Hematopoietic multipotent progenitor cell treated with erythropoietin and hydrocortisone succinate and interleukin-3 and kit ligand, for 8 days (in vitro differentiated cells): ENCODE measurements at places on chromosomes 5 and 9.

DNA sequence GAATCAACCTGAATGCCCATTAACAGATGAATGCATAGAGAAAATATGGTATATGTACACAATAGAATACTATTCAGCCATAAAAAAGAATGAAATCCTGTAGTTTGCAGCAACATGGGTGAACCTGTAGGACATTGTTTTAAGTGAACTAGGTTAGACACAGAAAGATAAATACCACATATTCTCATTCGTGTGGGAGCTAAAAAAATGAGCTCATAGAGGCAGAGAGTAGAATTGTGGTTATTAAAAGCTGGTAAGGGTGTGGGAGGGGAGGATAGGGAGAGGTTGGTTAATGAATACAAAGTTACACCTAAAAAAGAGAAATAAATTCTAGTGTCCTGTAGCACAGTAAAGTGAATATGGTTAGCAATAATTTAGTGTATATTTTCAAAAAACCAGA is 23.5 kb downstream of the PTTG1 start:
- no peak for DNase-seq

DNA sequence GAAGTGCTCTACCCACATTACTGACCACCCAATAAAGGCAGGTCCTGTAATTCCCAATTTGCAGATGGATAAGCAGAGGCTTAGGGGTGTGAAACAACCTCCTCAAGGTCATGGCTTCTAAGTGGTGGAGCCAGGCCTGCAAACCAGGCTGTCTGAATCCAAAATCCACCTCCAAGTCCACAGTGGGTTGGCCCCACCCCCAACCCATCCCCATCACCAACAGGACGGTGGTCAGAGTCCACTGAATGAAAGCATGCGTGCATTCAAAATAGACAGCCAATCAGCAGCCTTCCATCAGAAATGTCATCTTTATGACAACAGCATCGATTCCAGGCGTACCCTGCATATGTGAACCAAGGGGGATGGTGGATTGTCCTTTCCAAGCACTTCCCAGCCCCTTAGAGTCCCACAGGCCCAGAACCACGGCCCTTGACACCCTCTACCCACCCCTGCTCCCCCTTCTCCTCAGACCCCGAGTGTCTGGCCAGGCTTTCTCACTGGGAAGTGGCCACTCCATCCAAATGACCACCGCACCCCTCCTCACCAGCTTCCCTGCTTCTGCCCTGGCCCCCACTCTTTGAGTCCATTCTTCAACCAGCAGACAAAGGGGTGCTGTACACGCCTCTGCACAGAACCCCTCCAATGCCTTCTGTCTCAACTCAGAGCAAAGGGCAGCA is 133.1 kb downstream of the KCNIP1 start:
- no peak for DNase-seq

DNA sequence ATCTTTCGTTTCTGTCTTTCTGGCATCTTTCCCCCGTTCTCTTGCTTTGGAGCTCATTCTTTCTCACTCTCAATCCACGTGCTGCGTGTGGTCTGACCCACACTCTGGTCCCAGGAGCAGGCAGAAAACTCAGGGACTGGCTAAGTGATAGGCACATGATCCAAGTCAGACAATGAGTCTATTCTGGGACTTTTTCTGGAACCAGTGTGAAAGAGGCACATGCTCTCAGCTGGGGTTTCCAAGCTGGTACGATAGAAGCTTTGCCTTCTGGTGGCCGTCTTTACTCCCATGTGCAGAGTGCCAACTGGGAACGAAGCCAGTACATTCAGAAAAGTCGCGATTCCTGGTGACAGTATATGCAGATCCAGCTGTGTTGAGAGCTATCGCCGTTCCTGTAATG is 94.4 kb downstream of the PDZD2 start:
- DNase-seq: no peak

- DNase-seq: no peak
These were observed 134.6 kb upstream of the ADRA1B start for GRCh38 chr5:159781626-159782157.

DNA sequence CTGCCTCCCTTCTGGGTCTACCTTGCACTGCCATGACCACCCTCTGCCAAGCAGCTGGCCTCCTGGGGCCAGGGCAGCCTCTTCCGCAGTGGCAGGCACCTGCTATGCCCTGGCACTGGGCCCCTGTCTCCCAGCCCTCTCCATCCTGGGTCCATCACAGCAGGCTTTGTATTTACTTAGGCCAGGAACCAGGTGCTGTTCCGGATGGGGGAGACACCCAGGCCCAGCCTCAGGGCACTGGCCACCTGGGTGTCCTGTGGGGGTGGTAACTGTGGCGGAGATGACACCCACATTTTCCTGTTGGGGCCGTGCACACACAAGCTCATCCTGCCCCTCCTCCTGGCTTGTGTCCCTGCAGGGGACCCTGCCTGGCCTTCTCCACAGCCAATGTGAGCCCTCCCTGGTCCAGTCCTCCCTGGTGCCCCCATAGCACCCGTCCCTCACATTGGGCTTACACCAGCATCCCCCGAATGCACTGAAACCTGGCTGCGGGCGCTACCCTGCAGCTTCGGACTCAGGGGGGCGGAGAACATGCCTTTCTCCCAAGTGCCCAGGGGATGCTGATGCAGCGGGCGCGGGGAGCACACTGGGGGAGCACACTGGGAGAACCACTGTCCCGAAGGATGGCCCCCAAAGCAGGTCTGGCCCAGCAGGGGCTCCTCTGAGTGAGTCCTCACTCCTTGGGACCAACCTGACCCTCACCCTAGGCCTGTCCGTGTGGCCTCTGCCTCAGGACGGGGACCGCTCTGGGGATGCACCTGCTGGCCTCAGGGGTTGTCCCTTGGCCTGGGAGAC is 17.9 kb downstream of the FAM163B start:
- DNase-seq: no peak

- no peak for DNase-seq
These were observed 285.9 kb downstream of the ARHGEF28 start for GRCh38 chr5:73911761-73912393.

DNA sequence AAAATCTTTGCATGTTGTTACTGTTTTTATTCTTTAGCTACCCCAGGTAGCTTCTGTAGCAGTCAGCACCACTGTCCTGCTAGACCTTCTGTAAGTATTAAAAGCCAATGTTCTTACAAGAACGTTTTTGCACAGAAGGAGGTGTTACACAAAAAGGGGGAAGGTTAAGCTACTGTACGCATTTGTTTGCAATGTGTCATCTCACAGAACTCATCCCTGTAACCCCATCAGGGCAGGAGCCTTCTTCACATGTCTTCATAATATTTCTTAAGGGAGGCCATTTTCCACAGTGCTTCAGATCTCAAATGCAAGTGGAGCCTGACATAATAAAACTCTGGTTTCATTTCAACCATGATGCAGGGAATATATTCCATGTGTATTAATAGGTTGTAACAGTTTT is 67.9 kb downstream of the OSMR start:
- DNase-seq: no peak

DNA sequence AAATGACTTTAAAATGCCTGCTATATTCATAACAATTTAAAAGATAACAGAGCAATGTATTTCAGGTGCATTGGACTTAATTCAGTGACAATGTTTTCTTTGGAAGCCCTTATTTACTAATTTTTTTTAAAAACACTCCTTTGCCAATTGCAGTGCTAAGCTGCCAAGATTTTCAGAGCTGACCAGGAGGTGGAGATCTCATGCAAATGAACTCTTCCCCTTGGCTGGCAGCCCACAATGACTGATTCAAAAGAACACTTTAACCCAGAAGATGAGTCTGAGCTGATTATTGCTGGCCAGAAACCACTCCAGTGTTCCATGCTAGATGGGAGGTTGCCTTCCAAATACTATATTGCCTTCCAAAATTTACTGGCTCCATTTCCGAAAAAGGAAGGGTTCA is 128.3 kb upstream of the CCNH start:
- DNase-seq: peak; percentile 28

DNA sequence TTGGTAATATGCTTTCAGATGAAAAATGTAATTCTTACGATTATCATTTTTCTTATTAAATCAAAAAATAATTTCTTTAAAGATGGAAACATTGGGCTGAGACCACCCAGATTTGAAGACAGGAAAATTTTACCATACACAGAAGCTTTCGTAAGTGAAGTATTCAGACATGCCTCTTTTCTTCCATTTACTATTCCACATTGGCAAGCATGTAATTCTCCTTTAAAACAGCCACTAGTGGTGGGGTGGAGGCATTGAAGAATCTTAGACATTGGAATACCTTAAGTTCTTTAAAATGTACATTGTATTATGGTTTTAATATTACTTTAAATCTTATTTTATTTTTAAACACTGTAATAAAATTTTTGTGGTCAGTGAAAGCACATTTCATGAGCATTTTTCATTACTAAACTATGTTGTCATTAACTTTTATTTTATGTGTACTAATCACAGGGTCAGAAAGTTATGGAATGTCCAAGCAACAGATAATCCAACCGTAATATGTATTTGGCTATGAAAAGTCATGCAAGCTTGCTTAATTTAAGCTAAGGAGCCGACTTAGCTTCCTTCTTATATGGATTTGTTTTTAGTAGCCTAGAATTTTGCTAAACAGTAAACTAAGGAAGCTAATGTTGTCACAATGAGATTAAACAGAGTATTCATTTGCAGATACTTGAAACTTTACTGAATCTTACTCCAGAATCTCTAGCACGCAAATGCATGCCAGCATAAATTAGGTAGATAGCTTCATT is 97.4 kb upstream of the ALDH1A1 start:
- no peak for DNase-seq

GRCh38 chr5:133723651-133724366 is 111.5 kb upstream of the FSTL4 start:
- DNase-seq: no peak

- no peak for DNase-seq
These were observed 171.0 kb downstream of the DEPDC1B start for GRCh38 chr5:60529001-60529400.

GRCh38 chr5:83487155-83487554 is 15.6 kb downstream of the VCAN start:
- no peak for DNase-seq

- DNase-seq: no peak
These were observed 720.7 kb downstream of the TLE1 start for GRCh38 chr9:80968611-80969010.

- DNase-seq: no peak
These were observed 22.6 kb downstream of the OTULIN start for GRCh38 chr5:14687023-14687665.

GRCh38 chr5:157740229-157740610 is 3.3 kb upstream of the LSM11 start:
- peak; percentile 51 for DNase-seq

DNA sequence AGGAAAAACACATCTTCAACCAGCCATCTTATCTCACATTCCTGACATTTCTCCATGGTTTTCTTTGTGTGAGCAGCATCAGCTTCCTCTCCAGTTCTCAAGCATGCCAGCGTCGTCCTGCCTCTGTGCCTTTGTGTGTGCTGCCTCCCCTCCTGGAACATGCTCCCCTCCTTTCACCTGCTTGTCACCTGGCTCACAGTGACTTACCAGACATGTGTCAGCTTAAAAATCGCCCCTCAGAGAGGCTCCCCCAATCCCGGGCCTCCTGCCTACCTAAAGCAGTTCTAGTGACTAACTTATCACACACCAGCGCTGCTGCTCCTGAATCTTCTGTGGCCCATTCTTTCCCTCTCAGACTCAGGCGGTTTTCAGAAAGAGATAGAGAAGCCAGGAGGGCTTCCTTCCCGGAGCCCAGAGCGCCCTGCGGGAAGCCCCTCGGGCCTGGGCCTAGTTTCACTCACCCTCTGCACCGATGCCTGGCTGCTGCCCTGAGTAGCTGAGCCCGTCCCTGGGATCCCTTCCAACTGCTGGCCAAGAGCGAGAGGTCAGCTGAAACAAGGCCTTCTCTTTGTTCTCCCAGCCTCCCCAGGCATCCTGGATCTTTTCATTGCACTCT is 51.1 kb upstream of the MVB12B start:
- DNase-seq: no peak

- no peak for DNase-seq
These were observed 48.2 kb downstream of the NUDT12 start for GRCh38 chr5:103514371-103514770.

DNA sequence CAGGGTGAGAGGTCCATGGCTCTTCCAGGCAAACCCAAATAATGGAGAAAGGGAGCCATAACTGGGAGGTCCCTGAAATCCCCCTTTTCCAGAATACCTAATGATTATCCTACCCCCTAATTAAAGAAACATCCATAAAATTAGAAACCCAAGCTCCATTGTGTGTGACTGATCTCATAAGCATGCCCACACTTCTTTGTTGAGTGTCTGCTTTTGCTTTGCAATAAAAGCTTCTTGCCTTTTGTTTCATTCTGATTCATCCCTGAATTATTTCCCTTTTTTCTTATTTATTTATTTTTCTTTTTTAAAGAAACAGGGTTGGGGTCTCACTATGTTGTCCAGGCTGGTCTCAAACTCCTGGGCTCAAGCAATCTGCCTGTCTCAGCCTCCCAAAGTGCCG is 33.1 kb downstream of the BTF3 start:
- no peak for DNase-seq

GRCh38 chr5:79699763-79700400 is 10.2 kb downstream of the CMYA5 start:
- DNase-seq: no peak

GRCh38 chr5:145403992-145404391 is 431.1 kb downstream of the PRELID2 start:
- no peak for DNase-seq

DNA sequence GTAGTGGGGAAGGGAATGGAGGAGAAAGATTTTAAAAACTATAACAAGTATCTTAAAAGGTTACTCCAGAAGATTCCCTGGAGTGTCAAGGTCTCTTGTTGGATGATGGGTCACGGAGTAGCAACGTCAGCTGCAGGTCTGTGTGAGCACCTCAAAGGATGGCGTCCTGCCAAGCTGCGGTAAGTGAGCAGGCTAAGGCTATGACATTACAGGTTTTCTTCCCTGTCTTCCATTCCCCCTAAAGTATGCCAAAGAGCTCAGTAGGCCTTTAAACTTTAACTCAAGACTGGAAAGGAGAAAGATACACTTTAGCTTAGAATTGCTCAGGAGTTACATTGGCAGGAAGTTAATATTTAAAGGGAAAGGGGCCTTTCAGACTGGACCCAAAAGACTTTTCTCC is 17.5 kb downstream of the SPOCK1 start:
- no peak for DNase-seq

- DNase-seq: peak; percentile 70
These were observed 54.9 kb downstream of the COL15A1 start for GRCh38 chr9:98998441-98999151.
